Activated CD8-positive, alpha-beta T cell treated with anti-CD3 and anti-CD28 coated beads, Interleukin-2, amount 10 ng/mL, durations not matched to agents 7 days and 5 days (primary cell): ENCODE measurements at places on chromosomes 6 and 20. TPM values are rescaled to one million over a fixed set of nuclear protein-coding genes. Genes with fewer than 3 reads are reported as not detected.

DNA sequence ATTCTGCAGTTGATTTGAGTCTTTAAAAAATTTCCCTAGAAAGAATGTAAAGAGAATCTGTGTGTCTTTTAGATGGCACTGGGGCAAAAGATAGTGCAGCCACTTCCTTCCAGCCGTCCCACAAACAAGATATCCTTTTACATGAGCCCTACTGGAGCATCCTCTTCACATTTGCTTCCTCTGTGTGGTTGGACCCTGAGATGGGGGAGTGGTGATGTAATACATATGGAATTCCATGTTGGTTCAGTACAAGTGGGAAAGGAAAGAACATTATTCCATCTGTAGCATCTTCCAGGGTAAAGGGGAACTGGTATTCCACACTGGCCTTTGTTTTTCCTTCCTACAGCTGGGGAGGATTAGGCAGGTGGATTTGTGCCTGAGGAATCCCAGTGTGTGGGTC is 78.9 kb upstream of the ISM1 start:
- no peak for DNase-seq

GRCh38 chr20:24584538-24585356 is 115.3 kb downstream of the SYNDIG1 start:
- no peak for DNase-seq

DNA sequence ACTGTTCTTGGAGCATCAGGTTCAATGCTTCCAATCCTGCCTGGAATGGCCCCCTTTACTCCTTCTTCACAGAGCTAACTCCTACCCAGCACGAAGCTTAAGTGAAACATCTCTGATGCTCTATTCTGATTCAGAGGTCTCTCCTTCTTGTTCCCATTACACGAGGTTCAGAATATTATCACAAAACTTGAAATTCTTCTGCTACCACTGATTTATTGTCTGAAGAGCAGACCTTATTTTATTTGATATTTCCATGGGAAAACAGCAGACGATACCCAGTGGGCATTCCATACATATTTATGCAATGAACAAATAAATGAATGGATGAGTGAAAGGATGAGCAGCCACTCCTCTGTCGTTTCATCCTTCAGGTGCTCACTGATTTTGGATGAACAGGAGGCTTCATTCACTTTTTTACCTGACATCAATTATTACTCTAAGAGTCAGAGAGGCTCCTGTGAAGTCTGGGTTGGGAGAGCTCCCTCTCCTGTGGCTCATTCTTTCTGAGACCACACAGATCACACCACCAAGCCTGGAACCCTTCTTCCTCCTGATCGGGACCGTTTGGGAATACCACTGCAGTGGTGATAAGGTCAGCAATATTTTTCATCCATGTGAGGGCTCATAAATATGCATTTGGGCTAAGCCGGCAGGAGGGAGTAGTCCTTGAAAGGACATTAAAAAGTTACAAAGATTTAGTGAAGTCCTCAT is 25.8 kb downstream of the SMLR1 start:
- no peak for DNase-seq

The GMDS gene
- total RNA-seq, result 30.3 TPM

The SPDEF gene
- total RNA-seq, result not detected

The BPIFA1 gene
- not detected for total RNA-seq

The BPIFB1 gene
- not detected for total RNA-seq
